Activated T-helper 1 cell treated with Interleukin-2 at 50 U/mL for 16 hours (primary cell): ENCODE measurements at places on chromosomes 5 and 9.

DNA sequence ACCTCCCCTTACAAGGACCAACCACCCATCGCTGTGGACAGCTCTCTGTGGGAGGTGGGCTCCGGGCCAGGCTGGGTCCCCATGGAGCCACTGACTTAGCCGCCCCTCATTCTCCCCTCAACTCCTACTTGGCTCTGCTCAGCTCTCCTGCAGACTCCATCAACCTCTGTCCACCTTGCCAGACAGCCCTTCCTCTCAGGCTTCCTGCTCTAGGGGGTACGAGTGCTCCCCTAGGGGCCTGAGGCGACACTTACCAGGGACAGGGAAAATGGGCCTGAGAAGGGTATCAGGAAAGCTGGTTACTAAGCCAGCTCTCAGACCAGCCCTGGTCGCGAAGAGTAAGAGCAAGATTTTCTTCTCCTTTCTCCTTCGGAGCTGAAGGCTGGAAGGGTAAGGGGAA, 43.9 kb downstream of the SHB start:
- DNase-seq, result no peak

- DNase-seq, result no peak
These were observed 31.1 kb upstream of the CPLX2 start for GRCh38 chr5:175840050-175840841.

DNA sequence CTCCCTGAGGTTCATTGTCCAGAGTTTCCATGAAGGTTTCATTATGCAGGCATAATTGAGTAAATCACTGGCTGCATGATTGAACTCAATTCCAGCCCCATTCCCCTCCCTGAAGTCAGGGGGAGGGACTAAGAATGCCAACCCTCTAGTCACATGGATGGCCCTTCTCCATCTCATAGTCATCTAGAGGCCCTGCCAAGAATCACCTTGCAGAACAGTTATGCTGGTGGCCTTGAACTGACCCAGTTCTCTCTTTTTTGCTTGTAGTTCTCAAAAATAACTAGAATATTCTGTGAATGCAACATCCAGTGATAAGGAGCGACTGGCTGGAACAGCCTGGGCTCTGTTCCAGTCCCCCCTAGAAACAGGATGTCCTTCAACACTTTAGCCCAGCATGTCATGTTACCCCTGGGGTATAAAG, 31.7 kb downstream of the SLC35A4 start:
- no peak for DNase-seq

DNA sequence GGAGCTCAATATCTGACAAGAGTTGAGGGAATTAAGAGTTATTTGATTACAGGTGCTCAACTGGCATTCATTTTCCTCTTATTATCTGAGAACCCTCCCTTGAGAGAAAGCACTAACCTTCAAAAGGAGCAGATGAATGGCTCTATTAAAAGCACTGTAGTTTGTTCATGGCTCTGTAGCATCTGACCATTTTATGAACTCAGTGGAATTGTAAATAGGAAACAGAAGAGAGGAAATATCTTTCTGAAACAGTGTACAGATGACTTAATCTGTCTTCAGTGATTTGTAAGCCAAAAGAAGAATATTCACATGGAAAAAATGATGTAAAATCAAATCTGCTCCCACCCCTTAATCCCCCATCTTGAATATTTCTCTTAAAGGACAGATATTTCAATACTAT, 810.4 kb upstream of the GRAMD2B start:
- DNase-seq, result no peak

DNA sequence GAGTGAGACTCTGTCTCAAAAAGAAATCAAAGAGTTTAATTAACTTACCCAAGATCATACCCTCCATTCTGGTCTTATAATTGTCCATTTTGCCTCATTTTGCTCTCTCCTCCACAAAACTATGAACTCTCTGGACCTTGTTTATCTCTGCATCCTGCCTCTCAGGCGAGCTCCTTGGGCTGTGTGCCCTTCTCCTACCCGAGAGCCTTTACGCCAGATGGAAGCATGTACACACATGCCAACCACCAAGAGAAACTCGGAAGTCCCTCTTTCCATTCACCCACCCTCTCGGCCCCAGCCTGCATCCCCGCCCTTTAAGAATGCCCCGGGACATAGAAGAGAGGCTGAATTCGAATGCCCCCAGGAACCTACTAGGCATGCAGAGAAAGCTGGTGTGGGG, 25.9 kb downstream of the CPLX2 start:
- DNase-seq, result no peak

- DNase-seq, result no peak
These were observed 2.0 kb downstream of the ANAPC2 start for GRCh38 chr9:137186385-137186784.

- no peak for DNase-seq
These were observed 116.5 kb downstream of the ANKRD55 start for GRCh38 chr5:56116599-56117141.

- no peak for DNase-seq
These were observed 41.0 kb downstream of the ESM1 start for GRCh38 chr5:54944364-54944763.

DNA sequence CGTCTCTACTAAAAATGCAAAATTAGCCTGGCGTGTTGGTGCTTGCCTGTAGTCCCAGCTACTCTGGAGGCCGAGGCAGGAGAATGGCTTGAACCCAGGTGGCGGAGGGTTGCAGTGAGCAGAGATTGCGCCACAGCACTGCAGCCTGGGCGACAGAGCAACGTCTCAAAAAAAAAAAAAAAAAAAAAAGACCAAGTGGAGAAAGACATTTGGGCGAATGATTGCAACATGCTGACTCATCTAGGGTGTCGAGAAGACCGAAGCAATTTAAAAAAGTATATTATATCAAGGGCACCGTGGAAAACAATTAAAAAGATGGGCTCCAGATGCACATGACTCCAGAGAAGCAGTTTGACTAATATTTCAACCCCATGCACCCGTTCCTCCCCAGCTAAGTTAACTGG, 9.2 kb downstream of the KLF4 start:
- no peak for DNase-seq

DNA sequence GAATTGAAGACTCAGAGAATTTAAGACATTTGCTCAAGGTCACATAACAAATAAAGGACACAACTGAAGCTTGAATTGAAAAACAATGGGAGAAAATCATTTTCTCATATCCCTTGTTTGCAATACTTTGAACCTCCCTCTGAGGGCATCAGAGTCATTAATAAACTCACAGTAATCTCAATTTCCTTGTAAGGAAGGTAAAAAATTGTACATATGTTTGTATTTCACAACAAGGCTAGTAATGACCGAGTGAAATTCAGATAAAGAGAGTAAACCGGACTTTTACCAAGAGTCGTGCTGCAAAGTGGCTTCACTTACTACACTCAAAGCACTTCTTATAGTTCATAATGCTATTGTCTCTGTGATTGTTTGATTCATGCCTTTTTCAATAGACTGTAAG, 665.0 kb downstream of the NR2F1-AS1 start:
- no peak for DNase-seq

DNA sequence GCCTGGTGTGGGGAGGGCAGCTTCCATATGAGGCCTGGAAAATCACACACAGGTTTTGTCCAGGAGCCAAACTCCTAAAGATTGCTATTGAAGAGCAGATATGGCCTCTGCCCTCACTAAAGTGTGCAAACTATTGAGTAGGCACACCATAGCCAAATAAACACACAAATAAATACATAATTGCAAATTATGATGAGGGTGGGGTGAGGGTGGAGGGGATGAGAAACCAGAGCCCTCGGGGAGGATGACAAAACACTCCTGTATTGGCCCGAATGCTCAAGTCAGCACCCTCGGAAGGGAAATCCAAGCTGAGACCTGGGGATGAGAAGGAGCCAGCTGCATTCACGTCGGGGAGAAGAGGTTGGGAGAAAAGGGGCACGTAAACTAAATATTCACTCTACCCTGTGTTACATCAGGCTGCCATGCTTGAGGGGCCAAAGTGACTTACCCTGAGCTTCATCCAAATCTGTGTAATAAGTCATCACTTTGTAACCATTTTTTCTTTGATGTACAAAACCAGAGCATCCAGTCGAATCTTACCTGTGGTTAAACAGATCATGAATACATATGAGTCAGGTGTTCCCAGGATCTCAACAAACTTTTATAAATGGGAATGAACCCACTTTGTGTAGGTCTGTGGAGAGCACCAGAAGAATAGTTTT, 73.9 kb upstream of the PCSK1 start:
- DNase-seq, result no peak

DNA sequence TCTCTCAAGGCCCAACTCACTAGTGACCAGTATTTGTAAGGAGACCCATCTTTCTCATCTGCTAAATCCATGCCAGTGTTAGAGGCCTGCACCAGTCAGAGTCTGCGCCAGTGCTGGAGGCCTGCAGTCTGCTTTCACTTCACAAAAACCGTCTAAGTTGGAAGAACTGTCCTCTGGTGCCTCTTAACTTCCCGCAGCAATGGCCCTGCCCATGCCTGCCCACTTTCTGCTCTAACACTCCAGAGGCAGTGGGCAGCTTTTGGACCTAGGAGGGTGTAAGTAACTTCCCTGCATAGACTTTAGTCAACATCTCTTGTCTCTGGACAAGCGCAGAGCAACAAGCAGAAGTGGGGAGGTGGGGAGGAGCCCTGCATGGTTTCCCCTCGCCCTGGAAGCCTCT, 152.9 kb downstream of the AUH start:
- no peak for DNase-seq
